SJSA1 (cell line): ENCODE measurements at places on chromosomes 12 and 14.

- DNase-seq, result no peak
Observed at GRCh38 chr12:25146686-25147085, 48.3 kb downstream of the DNAI7 start.

GRCh38 chr14:79578470-79578869, 632.8 kb downstream of the DIO2 start:
- no peak for DNase-seq

DNA sequence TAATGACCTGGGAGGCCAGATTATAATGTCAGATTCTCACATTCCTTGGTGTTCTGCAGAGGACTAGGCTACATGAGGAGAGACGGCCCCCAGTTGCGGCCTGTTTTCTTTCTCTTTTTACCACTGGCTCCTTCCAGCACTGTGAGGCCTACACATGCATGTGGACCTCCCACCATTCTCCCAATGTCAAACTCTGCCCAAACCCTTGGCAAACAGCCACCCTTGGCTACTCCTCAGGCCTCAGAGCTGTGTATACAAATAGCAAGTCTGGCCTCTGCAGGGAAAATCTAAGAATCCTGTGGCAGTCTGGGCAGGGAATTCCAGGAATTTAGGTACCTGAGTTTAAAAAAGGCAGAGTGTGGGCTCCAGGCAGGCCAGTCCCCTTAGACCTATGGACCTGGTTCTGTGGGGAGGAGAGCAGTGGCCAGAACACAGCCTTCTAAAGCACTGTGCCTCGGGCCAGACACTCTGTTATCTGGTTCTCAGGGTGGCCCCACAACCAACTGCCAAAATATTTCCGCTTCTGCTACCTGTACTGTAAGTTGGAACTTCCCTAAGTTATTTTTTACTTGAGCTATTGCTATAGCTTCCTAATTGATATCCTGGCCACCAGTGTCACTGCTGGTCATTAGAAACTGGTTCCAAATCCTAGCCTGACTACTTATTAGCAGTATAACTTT, 19.9 kb upstream of the NEDD1 start:
- peak; percentile 86 for DNase-seq

GRCh38 chr12:86275356-86275755, 19.2 kb upstream of the MGAT4C start:
- no peak for DNase-seq

- no peak for DNase-seq
Observed at GRCh38 chr12:82942991-82943401, 256.3 kb downstream of the TMTC2 start.

GRCh38 chr12:25755136-25755970, 202.3 kb upstream of the LMNTD1 start:
- DNase-seq, result no peak

DNA sequence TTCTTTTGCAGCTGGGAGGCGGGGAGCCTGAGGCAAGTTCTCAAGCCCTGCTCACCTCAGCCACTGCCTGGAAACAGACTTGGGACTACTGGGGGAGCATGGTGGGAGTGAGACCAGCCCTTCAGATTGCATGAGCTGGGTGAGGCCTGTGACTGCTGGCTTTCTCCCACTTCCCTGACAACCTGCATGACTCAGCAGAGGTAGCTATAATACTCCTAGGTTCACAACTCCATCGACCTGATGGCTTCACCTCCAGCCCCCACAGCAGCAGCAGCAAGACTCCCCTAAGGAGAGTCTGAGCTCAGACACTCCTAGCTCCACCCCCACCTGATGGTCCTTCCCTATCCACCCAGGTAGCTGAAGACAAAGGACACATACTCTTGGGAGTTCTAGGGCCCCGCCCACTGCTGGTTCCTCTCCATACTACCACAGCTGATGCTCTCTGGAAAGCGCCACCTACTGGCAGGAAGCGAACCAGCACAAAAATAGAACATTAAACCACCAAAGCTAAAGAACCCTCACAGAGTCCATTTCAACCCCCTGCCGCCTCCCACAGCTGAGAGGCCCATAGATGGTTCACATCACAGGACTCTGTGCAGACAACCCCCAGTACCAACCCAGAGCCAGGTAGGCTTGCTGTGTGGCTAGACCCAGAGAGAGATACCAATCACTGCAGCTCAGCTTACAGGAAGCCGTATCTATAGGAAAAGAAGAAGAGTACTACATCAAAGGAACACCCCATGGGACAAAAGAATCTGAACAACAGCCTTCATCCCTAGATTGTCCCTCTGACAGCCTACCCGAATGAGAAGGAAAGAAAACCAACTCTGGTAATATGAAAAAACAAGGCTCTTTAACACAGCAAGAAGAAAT, 68.7 kb downstream of the RPAP3 start:
- no peak for DNase-seq

GRCh38 chr14:50666772-50667683, 1.1 kb downstream of the SAV1 start:
- peak; percentile 52 for DNase-seq

- peak; percentile 76 for DNase-seq
Observed at GRCh38 chr12:48977290-48978281, 536 bp upstream of the WNT1 start.

- no peak for DNase-seq
Observed at GRCh38 chr14:46087604-46088003, 564.0 kb downstream of the RPL10L start.

DNA sequence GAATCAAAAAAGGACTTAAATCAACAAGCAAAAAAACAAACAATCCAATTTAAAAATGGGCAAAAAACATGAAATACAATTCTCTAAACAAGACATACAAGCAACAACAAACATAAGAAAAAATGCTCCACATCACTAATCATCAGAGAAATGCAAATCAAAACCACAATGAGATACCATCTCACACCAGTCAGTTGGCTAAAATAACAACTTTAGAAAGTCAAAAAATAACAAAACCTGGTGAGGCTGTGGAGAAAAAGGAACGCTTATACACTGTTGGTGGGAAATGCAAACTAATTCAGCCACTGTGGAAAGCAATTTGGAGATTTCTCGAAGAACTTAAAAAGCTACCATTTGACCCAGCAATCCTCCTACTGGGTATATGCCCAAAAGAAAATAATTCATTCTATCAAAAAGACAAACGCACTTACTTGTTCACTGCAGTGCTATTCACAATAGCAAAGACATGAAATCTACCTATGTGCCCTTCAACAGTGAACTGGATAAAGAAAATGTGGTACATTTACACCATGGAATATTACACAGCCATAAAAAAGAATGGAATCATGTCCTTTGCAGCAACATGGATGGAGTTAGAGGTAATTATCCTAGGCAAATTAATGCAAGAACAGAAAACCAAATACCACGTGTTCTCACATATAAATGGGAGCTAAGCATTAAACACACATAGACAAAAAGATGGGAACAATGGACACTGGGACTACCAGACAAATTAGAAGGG, 26.9 kb downstream of the PRKD1 start:
- no peak for DNase-seq

DNA sequence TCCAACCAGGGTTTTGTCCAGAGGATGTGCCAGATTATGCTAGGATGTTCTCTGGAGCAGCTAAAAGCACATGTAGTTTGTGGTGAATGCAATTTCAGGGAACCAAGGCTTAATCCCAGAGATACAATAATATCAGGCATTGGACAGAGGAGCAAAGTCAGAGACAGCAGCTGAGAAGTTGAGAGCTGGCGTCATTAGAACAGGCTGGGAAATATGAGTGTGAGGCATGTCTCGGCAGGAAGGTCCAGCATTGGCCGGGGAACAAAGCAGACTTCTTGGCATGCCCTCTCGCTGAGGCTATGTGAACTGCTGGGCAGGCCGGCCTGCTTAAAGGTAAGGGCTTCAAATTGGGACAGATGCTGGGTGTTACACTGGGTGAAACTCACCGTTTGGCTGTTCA, 125.4 kb downstream of the CAND1 start:
- DNase-seq, result no peak

GRCh38 chr14:98931911-98932310, 340.1 kb downstream of the BCL11B start:
- no peak for DNase-seq

DNA sequence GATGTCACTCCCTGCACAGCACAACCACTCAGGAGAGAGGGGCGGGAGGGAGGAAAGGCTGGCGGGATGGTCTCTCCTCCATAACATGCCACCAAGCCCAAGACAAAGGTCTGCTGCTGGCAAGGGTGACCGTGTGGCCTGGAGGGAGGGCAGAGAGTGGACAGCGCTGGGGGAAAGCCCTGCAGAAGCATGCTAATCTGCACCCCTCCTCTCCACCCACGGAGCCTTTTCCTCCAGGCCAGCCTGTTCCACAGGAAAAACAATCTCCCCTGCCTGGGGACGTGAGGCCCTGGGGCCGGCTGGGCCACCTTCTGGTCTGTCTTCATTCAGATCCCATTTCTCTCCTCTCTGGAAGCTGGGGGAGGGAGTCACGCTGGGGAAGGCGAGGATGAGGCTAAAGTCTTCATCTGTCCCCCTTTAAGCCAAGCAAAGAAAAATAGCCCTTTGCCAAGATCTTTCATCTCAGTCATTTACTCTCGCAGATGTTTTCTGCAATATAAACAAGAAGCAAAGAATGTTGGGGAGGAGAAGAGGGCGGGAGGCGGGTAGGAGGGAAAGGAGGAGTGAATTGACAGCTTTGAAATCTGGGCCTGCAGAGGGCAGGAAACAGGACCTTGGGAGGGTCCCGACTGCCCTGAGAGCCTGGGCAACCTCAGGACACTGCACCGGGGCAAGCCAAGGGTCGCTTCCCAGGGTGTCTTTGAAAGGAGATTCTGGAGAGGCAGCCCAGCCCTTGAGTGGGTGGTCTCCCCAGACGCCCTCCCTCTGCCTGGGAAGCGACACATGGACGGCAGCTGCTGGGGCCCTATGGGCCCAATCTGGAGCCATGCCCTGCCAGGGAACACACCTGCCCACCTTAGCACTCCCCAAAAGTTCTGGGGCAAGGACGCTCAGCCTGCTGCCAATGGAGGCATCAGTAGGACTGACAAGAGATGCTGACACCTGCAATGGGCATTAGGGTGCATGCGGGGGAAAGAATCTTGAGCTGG, 133.6 kb downstream of the ZFP36L1 start:
- DNase-seq, result no peak

DNA sequence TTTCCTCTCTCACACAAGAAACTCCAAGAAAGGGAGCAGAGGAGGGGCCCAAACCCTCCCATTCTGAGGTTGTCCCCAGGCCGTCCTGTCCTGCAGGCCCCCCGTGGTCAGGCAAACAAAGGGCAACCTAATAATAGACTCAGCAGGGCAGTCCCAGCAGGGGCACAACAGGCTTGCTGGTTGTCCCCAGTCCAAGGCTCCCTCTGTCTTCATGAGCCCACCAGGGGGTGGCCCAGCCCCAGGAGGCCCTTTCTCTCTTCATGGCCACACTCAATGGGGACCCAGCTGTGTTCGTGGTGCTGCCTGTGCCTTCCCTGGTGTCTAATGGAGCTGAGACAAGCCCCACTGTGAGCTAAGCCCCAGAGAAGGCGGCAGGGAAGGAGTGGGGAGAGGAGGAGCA, 359.9 kb downstream of the ADGRD1 start:
- no peak for DNase-seq

DNA sequence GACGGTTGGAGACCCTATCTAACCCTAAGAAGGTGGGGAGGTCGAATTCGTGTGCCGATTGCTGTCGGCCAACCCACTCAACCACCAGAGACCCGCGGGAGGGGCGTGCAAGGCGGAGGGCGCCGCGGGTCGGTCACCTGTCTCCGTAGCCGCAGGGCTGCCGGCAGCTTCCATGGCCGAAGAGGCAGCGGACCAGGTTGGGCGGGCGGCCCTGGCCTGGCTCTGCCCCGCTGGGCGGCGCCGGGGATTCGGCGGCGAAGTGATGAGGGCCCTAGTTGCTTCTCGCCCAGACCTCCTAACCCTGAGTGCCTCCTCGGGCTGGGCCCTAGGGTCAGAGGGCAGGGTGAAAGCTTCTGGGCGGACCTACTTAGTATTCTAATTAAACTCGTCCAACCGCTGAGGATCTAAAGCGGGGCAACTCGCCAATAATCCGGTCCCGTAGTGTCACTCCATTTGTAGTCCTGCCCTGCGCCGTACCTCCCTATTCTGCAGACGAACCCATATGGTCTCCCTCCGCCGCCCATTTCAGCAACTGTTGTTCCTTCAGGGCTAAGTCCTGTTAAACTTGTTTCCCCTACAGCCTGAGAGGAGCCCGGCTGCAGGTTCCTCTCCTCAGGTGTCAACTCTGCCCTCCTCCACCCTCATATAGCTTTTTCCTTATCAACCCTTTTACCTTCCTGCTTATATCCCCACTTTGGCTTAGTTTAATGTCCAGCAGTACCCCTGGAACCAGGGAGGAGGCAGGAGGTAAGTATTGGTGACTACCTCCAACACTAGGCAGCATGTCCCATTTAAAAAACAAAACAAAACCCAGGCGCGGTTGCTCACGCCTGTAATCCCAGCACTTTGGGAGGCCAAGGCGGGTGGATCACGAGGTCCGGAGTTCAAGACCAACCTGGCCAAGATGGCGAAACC, at the start of gene PYM1:
Gene PYM1, minus strand, starts transcription at position 307 of the 915 bp plus-strand sequence. Its CDS starts 133 bp downstream, at position 174.
- peak; percentile 68 for DNase-seq

GRCh38 chr14:32706721-32707519, 231.8 kb upstream of the NPAS3 start:
- DNase-seq, result no peak

DNA sequence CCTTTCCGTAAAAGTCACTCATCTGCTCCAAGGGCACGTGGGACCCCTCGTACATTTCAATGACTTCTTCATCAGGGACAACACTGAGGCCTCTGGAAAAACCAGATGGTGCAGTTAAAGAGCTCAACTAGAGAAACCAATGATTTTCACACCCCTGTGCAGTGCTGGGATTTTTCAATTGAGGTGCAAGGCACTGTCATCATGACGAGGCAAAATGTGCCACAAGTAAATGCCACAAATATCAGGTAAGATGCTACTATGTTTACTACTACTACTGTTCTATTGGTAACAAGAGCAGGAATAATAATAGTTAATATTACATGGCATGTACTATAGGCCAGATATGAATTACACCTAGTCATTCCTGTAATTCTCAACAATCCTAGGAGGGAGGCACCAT, 42.4 kb downstream of the NT5DC3 start:
- DNase-seq, result no peak

- DNase-seq, result no peak
Observed at GRCh38 chr14:24064091-24064795, 7.1 kb upstream of the CPNE6 start.

DNA sequence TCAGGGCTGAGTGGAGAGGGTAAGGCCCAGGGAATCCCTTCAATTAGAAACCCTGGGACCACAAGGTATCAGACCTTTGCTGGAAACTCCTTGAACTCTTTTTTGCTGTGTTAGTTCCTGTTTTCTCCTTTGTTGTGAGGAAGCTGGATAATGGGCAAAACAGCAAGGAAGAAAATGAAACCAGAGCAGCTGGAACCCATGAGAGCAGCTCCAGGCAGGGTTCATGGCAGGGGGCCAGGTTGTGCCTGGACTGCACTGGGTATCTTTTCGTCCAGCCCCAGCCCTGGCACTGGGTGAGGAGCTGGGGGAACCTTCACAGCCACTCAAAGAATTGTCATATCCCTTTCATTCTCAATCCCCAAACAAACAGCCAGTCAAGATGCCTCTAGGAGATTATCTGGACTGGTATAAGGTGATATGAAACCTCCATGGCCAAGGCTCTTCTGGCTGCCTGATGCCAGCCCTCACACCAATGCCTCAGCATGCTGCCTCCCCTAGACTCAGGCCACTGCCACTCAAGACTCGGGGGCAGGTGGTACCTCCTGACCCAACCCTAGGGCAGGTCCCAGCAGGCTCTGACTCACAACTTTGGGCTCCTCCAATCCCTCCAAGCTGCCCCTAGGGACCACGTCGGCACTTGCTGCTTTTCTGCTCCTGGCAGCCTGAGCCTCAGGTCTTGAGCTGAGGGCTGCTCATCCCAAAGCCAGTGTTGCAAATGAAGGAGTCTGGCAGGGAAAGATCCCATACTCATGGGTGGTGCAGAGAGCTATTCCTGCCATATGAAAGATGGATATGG, 16.5 kb downstream of the FAM186B start:
- no peak for DNase-seq
